Midbrain (tissue), 1 donor: ENCODE measurements at places on chromosomes 5 and 9.
A peak's percentile ranks its signal among the peaks of the same experiment; 100 is the strongest.

DNA sequence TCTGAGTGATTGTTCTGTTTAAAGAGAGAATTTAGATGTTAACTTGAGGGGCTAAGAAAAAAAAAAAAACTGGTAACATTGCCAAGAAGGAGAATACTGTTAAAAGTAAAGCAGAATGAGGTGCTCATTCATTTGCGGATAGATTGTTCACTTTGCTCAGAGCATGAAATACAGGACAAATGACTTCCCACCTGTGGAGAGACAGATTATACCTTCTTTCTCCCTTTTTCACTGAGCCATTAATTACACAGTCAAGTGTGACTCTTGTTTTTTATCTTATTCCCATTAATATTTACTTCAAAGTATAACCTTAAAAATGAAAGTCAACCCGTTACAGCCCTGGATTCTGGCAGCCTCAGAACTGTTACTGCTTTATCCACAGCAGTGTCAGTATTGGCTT lies 264.5 kb downstream of the TAF11L14 start:
- DNase-seq: no peak

DNA sequence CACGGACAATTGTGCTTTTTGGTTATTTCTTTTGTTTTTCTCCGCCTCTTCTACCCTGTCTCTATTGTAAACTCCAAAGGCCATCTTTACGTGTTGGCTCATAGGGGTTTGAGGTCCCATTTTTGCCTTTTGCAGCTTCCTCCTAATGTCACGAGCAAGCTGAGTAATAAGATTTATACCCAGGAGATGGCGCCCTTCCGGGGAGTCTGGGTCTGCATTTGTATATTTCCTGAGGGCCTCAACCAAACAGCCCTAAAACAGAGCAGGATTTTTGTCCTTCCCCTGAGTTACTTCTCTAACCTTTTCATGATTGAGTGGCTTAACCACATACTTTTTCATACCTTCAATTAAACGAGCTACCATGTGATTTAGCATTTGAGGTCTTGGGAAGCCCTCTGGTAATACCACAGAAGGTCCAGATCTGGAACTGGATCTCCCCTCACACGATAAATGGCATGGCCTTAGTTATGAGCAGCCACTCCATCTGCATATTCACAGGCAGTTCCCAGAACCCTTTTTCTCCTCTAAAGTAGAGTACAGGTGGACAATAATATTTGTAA lies 11.2 kb upstream of the CFAP95 start:
- no peak for DNase-seq

GRCh38 chr5:123207852-123208251 lies 118.8 kb downstream of the PRDM6 start:
- DNase-seq: no peak

DNA sequence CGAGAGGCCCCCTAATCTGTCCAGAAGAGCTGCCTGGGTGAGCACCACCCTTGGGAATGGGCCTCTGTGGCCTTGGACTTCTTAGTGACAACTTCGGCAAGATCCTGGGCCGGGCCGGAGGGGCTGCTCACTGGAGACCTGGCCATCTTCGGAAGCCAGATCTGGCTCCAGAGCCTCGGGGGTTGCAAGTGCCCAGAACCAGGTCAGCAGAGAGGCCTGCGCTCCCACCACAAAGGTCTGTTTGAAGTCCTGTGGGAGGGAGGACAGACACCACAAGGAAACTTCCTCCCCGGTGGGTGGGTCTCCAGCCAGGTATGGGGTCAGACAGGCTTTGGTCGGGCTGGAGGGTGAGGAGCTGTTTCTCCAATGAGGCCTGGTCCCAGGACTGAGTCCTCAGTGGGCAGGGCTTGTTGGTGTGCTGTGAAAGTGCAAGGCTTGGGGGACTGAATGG lies 86.1 kb downstream of the DAB2IP start:
- no peak for DNase-seq

DNA sequence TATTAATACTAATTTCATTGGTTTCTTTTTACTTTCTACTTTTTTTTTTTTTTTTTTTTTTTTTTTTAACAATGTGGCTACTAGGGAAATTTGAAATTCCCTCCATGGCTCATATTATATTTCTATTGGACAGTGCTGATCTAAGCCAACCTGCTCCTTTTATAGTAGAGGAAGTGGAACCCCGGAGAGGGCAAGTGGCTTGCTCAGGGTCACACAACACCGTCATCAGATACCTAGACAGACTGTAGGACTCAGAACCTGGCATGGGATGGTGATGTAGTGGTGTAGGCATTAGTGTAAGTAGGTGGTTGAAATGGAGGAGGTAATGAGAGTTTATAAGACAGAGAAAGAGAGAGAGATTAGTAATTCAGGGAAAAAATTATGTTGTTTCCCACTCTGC lies 10.8 kb downstream of the ZNF618 start:
- DNase-seq: no peak

GRCh38 chr9:88092797-88093331 lies 45.4 kb downstream of the SPATA31C2 start:
- DNase-seq: no peak

DNA sequence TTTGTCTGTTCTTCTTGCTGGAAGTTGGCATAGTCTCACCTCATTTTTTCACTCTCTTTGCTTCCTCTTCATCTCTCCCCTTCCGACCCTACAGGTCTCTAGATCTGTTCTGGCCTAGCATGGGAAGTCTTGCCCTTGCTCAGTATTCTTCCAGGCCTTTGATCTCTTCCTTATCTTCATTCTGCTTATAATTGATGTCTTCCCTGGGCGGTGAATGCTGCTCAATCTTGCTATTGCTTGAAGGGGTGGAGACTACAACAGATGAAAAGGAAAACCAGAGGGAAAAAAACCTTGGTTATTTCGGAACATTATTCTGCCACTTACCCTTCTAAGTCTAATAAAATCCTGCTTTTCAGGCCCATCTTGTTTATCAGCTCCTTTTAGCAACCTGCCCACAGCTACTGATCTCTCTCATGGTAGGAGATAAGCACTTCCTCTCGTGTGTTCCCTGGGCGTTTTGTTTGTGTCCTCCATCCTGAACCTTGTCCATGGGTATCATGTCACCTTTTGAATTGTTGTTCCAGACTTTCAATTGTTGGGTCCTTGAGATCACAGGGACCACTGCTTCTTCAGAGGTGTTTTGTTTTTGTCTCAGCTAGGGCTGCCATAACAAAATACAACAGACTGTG lies 375.6 kb downstream of the ADGRV1 start:
- no peak for DNase-seq

DNA sequence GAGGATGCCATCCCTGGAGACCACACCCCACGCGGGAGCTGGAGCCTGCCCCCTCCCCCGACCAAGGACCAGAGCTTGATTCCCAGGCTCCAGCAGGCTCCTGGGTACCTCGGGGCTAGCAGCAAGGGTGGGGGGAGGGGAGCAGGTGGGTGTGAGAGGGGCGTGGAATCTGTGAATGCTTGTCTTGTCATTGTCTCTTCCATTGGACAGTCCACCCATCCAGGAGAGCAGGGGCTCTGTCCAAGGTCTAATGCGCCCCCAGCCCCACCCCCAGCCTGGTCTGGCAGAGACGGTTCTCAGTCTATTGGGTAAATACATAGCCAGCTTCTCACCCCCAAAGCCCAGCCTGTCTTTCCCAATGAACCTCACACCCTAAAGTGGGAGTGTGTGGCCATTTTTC lies 22.8 kb downstream of the URM1 start:
- no peak for DNase-seq

GRCh38 chr5:66213533-66213932 lies 69.4 kb downstream of the SREK1 start:
- no peak for DNase-seq

GRCh38 chr9:11618241-11618805 lies 1005.5 kb upstream of the PTPRD start:
- no peak for DNase-seq

DNA sequence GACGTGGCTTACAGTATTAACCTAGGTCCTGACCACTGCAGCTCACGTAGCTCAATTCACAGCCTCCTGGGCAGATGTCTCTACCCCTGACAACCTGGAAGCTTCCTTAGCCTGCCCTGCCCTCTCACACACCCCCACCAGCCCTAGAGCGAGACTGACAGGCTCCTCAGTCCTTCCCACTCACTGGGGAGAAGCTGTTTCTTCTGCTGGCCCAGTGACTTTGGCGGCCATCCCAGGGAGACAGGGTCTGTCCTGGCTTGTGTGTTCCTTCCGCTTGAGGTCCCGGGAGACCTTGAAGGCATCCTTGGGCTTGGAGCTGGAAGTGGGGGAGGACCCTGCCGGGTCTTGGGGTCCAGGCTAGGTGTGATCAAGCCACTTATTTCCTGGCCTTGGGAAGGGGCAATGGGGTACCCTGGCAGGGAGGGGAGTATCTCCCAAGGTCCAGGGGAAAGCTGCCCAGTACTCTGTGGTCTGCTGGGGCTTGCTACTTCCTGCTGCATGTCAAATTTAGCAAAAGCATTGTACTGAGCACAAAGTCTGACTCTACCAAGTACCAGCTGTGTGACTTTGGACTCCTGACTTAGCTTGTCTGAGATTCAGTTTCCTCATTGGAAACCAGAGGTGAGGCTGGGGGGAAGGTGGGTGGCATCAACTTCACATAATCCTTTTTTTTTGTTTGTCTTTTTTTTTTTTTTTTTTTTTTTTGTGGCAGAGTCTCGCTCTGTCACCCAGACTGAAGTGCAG lies 1.9 kb downstream of the MIGA2 start:
- no peak for DNase-seq

- no peak for DNase-seq
Observed at GRCh38 chr9:134315716-134316448, 10.4 kb upstream of the RXRA start.

DNA sequence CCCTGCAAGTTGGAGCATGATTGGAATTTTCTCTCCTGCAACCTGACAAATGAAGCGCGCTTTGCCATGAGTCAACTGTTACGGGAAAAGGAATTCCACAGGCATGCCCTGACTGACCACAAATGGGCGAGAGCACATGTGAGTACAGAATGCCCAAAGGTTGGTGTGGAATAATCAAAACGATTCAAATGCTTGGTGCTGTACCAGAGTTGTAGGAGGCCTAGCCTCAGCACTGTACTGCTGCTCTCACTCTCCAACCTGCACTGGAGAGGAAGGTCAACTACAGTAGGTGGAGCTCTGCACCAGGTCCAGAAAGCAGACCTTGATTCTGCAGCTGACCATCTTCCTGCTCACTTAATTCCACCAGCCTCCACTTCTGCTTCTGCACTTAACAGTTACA lies 406.9 kb upstream of the ACTBL2 start:
- DNase-seq: no peak

- no peak for DNase-seq
Observed at GRCh38 chr5:55031492-55031891, 7.4 kb downstream of the GZMK start.

DNA sequence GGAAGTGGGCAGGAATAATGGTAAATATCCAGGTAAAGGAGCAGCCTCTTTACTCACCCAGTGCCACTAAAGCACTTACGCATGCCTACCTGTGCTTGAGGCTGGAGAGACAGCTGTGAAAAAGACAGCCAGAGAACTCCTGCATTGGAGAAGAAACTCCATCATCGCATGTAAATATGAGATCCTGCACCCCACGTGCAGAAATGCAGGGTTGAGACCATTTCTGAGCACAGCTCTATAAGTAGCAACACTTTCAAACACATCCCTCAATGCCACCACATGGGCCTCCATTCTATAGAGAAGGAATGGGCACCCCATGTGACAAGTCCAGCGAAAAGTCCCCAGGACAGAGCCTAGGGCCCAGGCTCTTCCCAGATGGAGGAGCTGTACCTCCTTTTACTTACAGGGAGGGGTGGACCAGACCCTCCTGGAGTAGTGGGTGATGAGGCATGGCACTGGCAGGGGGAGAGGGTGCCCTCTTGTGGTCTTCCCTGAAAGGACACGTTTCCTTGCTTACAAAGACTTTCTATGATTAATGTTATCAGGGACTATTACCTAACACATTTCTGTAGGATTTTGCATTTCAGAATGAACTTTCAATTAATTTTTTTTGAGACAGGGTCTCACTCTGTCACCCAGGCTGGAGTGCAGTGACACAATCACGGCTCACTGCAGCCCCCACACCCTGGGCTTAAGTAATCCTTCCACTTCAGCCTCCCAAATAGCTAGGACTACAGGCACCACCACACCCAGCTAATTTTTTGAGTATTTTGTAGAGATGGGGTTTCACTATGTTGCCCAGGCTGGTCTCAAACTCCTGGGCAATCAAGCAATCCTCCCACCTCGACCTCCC lies 55.3 kb upstream of the IL17B start:
- peak; percentile 42 for DNase-seq

DNA sequence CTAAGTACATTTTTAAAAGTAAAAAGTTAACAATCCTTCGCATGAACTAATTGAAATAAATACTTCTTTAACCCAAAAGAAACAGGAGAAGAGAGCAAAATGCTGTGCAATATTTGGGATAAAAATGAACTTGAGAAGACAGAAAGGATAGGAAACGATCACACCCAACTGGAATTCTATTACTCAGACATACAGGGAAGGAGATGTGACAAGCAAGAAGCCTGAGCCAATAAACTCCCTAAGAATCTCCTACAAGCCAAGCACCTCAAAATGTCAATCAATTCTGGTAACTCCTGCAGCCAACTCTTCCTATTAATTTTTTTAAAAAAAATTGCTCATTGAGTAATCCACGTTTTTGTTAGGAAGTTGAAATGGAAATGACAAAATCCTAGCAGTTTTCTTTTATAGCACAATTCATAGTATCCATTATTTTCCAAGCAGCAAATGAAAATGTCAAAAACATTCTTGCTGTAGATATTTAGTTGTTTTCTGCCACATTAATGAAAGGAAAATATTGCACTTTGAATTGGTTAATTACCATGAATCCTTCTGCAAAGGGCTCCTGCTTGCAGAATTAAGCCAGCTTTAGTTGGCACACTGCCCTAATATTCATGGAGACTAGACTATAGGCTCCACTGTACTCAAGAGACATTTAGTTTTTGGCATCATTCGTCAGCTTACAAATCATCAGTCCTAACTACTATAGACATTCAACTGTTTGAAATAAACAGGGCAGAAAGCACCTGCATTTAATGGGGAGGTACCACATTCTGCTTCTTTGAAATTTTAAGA lies 89.0 kb downstream of the RFX3 start:
- DNase-seq: no peak

DNA sequence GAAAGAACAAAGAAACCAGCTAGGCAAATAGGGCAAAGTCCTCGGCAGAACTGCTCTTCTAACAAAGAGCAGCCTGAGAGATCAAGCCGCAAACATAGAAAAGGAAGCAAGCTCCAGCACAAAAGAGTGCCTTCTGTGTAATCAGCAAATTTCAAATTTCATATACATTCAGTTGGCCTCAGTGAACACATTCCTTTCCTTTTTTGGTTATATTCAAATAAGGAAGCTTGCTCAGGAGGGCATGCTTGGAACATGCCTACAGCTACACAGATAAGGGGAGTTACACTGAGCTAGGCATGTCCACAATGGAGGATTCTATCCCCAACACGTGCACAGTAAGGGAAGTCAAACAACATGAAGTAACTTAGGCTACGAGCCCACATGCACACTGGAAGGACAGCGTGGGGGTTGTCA lies 23.4 kb downstream of the IL33 start:
- DNase-seq: no peak

- DNase-seq: no peak
Observed at GRCh38 chr5:86030753-86031152, 587.0 kb upstream of the COX7C start.
